ENCODE measurements at places on chromosomes 3 and 15.
A peak's percentile ranks its signal among the peaks of the same experiment; 100 is the strongest.

DNA sequence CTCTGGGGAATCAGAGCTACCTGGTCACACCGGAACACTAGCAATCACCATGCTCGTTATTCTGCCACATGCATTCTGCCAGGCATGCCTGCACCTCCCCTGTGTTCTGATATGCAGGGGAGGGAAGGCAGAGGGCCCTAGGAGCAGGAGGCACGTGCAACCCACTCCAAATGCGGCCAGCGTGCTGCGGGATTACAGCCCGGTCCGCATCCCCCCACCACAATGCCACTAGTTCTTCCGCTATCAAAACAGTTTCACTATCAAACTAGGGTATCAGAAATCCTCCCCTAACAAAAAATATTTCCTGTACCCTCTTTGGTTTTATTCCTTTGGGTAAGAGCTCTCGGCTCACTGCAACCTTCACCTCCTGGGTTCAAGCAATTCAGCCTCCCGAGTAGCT, 223.2 kb upstream of the IGF1R start:
- no peak for DNase-seq

GRCh38 chr3:24220859-24221657, 273.6 kb downstream of the THRB start:
- no peak for DNase-seq

- no peak for DNase-seq
These were observed 13.6 kb downstream of the UBXN7 start for GRCh38 chr3:196418601-196419000.

DNA sequence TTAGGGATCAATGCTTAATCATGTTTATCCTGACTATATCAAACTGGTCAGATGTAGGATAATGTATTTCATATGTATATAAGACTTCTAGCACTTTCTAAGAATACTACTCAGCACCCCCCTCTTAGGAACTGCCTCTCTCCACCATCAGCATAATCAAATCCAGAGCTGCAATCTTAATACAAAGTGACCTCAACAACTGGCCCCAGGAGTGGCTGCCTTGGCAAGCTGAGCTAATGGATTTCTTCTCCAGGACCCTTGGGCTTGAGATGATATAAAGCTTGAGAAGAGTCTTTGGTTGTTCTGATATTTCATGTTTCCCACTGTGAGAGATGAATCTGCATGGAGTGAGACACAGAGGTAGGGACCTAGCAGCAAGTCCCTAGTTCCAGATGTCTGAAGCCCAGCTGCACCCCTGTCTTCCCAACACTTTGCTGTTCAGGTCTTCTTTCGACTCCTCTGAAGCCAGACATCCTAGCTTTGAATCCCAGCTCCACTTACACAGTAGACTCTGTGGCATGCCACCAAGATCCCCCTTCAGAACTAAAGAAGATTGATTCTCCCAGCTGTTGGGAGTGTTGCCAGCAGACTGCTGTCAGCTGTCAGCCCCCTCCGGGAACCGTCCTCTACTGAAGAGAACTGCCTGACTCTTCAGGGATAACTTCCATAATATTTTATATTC, 309.3 kb upstream of the UBE2E2 start:
- no peak for DNase-seq

DNA sequence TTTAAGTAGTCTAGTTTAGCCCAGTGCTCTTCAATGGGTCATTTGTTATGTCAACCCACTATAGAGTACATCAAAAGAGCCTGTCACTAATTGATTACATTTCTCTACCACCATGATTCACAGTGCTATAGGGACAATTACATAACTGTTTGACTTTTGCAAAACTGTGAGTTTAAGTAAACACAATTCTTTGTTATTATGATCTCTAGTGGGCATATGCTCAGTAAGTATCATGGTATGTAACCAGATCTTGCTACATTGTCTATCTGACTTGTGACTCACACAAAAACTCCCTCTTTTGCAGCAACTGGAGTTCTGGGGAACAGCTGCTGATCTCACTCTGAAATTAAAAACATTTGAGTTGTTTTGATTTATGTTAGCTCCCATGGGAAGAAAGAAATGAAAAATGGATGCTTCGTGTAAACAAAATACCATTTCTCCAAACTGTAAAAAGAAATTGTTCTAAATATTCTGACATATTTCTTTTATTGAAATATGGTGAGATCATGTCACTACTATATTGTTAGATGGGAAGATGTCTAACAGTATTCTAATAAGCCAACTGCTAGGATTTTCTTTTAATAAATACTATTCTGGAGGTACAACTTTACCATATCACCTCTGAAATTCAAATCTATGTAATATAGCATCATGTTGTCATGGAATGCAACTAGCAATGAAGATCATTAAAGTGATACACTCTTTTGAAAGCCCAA, 470.4 kb downstream of the ROBO1 start:
- no peak for DNase-seq

DNA sequence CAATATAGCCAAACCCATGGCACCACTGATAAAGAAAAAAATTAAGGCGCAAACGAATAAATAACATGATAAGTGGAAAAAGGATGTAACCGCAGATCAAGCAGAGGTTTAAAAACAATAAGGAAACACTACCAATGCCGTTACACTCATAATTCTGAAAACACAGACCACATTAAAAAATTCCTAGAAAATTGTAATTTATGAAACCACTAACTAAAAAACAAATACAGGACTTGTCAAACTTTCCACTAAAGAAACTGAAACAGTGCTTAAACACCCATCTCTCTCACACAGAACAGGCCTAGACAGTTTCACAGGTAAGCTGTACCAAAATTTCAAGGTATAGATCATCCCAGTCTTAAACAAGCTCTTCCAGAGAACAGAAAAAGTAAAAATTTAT, 28.4 kb downstream of the PCSK6 start:
- DNase-seq: no peak

GRCh38 chr3:29933802-29934490, 653.1 kb downstream of the RBMS3 start:
- DNase-seq: no peak

GRCh38 chr3:50483374-50483773, 20.1 kb downstream of the CACNA2D2 start:
- no peak for DNase-seq

- no peak for DNase-seq
These were observed 23.1 kb upstream of the USP3 start for GRCh38 chr15:63481105-63481810.

DNA sequence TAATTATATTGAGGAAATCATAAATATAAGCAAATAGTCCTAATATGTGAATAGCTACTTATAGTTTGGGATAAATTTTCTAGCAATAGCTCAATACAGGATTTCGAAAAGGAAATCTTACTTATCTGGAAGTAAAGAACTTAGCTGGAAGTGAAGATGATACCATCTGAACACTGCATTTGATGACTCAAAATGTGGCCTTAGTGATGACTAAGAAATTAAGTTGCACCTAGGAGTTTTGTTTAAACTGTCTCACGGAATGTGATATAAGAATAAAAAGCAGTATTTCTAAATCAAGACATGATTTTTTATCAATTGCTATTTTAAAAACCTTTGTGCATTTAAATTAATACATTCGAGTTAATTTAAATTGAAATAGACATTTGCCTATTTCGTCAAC, 91.2 kb downstream of the EOMES start:
- no peak for DNase-seq

GRCh38 chr3:173863551-173863950, 466.0 kb downstream of the NLGN1 start:
- no peak for DNase-seq

DNA sequence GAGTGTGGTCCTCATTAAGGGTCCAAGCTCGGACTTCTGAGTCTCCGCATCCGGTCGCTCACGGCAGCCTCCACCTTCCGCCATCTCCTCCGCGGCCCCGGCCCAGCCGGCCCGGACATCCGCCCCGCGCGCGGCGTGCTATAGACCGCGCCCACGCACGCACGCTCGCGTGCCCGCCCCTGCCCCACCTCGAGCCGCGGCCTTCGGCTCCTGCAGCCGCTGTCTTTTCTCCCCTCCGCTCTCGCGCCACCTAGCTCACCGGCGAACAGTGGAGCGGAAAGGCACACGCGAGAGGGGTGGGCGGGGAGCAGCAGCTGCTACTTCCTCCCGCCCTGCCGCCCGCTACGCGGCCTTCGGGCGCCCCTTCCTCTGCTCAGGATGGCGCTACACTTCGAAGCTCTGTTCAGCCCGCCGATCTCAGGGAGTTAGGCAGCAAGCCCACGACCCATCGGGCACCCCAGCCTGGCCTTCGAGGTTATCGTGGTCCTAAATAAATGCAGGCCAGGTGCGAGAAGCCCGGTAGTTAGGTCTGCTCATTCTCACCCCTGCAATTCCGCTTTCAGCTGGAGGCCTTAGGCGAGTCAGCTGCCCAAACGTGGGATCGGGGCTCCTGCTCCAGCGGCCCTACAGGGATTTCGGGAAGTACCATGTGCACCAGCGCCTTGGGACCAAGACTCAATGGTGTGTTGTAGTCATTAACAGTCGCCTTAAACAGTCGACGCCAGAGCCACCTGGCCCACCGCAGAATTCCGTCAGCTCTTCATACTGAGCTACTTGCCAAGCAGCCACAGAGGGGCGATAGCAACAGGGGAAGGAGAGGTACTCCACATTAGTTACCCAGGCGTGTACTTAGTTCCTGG, at the start of gene USP4:
Gene USP4 (minus strand): TSS at position 113 of the 860 bp plus-strand sequence. CDS start 29 bp downstream, at position 84.
- peak; percentile 80 for DNase-seq

- no peak for DNase-seq
These were observed 22.2 kb upstream of the GOLIM4 start for GRCh38 chr3:168117853-168118313.

GRCh38 chr15:43206054-43206453, 14.8 kb downstream of the EPB42 start:
- DNase-seq: no peak

- DNase-seq: no peak
These were observed 15.5 kb upstream of the LYZL4 start for GRCh38 chr3:42425736-42426407.

- no peak for DNase-seq
These were observed 66.3 kb upstream of the SLC6A6 start for GRCh38 chr3:14335774-14336748.

DNA sequence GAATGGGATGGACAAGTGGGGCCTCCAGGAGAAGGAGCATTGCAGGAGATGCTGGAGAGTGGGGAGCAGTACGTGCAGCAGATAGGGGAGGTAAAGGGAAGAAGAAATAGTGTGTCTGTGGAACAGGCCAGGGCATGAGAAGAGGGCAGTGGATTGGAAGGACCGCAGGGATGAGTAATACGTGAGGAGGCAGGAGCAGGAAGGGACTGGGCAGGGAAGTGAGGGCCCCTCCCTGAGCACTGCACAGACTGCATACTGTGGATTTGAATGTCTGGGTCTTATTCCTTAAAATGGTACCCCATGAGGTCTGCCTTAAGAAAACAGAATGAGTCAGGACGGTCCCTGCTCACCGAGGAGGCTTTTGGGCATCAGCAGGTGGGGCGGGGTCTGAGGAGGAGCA, 210.0 kb upstream of the NDN start:
- DNase-seq: no peak

DNA sequence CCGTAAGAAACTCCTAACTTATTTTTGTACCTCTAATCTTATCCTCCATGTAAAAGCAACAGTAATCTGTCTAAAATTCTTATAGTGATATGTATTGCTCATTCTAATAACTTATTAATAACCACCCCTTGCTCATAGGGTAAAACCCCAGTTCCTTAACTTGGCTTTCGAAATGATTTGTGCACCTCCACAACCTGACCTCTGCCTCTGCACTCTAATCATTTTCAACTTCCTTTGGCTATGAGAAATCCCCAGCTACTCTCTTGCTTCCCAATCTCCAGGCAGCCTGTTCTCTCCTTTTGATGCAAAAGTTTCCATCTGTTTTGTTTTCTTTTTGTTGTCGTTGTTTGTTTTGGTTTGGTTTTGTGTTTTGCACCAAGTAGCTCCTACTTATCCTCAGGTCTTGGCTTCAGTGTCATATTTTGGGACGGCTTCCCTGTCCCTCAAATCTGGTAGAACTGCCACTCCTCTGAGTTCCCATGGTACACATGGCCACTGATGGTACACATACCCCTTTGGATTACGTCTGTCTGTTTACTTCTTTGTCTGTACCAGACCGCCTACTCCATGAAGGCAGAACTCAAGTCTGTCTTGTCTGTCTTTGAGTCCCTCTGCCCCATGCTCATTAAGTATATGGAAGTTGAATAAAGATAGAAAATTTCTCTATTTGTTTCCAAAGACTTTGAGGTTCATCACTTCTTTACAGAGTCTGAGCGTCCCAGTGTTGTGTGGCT, 105.6 kb upstream of the TGFBR2 start:
- no peak for DNase-seq

DNA sequence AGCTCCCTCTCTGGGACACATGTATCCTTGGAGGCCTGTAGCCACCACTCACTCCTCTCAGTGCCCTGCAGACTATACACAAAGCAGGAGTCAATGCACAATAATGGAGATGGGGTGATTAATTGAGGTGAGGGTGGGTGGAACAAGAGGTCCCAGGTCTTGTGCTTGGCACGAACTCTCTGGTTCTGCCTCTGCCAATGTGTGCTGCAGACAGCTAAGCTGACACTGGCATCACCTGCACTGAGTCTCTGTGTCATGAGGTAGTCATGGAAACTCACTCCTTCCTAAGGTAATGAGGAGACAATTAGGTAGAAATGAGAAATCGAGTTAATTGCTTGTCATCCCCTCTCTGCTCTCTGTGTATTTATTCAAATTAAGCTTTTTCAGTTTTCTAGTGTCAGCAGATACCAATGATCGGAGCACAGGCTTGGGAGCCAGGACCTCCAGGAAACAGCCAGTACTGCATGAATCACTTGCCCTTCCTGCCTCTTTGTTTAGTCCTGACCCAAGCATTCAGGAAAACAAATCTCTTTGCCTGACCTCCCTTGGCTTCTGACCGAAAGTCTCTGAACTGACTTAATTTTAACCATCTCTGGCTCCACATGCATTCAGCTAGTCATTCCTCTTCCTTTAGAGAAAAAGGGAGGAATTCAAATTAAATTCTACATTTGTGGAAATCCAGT, 56.7 kb downstream of the DRD3 start:
- DNase-seq: no peak

DNA sequence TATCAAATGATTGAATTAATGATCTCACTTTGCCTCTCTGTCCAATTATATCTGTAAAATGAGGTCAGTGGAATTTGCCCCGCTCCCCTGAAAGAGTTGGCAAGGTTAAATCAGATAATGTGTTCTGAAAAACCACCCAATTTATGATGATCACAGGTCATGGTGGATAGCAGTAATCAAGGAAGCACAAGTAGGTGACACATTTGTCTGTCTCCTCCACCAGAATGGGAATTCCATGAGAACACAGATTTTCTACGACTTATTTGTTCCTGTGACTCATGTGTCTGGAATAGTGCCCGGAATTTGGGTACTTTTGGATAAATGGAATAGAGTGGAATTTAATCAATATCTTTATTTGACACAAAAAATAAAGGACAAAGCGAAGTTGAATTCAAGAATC, 220.9 kb upstream of the SUCLG2 start:
- DNase-seq: no peak

- no peak for DNase-seq
These were observed 2.5 kb upstream of the INAFM2 start for GRCh38 chr15:40320931-40321371.

- no peak for DNase-seq
These were observed 1239.7 kb upstream of the ALCAM start for GRCh38 chr3:104126864-104127553.

- DNase-seq: no peak
These were observed 21.0 kb downstream of the SEC61A1 start for GRCh38 chr3:128073185-128073725.
